ENCODE measurements at places on chromosomes 3 and 15.

GRCh38 chr15:83057696-83058376, 9.2 kb downstream of the BTBD1 start:
- no peak for DNase-seq

DNA sequence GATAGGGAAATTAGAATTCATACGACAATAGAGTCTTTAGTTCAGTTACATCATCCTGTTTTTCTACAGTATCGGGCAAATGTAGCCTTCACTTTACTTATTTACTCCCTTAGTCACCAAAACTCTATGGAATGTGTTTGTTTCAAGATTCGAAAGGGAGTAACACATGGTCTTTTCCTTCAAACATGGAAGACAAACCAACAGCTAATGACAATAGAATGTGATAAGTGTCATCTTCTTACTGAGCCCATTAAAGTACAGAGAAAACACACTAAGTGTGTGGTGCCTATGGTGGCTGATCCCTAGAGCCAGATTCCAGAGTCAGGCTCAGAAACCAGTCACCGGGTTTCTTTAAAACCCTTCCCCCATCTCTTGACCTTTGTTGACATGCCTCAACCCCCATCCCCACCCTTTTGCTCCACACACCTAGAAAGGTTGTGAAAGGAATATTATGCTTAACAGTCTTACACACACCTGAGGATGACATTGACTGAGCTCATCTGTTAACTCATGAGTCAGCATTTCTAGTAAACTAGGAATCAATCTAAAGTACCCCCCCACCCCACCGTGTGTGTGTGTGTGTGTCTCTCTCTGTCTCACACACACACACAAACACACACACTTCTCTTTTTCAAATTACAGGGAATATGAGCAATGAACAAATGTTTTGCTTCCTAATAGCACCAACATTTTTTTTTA, 549.6 kb upstream of the CCDC54 start:
- no peak for DNase-seq

GRCh38 chr3:111820651-111821050, 38.4 kb upstream of the PHLDB2 start:
- DNase-seq, result no peak

DNA sequence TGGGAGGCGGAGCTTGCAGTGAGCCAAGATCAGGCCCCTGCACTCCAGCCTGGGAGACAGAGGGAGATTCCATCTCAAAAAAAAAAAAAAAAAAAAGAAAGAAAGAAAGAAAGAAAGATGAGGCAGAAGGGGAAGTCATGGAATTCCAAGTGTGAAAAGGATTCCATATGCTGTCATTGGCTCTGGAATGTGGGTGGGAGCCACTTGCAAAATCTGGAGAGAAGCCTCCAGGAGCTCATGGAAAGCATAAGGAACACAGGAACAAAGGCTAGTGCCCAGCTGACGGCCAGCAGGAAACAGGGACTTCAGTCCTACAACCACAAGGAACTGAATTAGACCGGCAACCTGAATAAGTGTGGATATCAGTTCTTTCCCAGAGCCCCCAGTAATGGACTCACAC, 12.5 kb upstream of the TRAK1 start:
- DNase-seq, result no peak

DNA sequence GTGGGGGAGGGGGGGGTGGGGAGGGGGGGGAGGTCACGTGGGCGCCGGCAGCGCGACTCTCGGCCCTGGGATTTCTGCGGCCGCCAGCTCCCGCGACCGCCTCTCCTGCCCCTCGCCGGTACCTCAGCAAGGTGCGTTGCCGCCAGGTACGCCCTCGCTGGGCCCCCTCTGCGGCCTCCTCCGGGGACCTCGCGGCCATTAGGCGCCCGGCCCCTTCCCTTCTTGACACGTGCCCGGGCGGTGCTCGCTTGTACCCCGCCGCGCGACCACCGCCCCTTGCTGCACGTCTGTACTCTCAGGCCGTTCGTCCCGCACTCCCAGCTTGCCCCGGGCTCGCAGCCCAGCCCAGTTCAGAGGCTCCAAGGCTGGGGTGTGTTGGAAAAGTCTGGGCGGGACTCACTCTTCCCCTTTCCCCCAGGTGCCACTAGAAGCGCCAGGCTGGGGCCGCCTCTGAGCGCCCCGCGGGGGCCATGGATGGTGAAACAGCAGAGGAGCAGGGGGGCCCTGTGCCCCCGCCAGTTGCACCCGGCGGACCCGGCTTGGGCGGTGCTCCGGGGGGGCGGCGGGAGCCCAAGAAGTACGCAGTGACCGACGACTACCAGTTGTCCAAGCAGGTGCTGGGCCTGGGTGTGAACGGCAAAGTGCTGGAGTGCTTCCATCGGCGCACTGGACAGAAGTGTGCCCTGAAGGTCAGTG, at the start of gene MAPKAPK3:
Gene MAPKAPK3, plus strand, starts transcription at position 56 of the 696 bp plus-strand sequence. Its CDS starts 415 bp downstream, at position 471.
- no peak for DNase-seq
